Muscle of leg (tissue), 16 donors: ENCODE measurements at places on chromosomes 4 and X.

DNA sequence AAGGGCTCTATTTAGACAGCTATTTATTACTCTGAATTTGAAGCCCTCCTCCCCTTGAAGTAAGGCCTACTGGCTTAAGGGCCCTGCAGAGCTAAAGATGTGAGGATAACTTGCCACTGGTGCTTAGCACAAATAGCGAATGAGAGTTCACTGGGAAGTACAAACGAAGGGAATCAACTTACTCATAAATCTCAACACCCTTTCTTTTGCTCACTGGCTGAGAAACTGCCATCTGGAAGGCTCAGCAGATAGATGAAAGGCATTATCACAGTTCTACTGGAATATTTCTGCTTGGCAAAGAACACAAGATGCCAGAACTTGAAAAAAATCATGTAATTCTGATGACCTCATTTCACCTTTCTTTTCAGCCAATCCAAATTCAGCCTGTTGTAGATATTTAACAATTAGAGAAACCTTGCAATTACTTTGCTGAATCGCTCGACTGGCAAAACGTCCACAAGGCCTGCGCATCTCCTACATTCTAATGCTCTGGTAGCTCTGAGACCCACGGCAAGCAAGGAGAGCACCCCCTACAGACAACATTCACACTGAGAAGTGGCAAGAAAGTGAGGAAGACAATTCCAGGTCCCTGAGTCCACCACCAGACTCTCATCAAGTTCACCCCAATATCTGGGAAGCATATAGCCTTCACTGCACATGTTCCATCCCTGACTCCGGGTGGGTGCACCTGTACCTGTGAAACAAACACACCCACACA is 27.5 kb downstream of the TSPAN5 start:
- H3K4me3 ChIP-seq = no peak overlapping the region
- H3K27me3 ChIP-seq = no peaks in the 10 kb centered on the region
- DNase-seq = no peak
- H3K36me3 ChIP-seq = no peaks in the 10 kb centered on the region
- H3K27ac ChIP-seq = no peak overlapping the region

- no peaks in the 10 kb centered on the region for H3K36me3 ChIP-seq
- H3K27ac ChIP-seq = peak overlapping the region; percentile 50
- no peak overlapping the region for H3K4me3 ChIP-seq
- H3K4me1 ChIP-seq = no peaks in the 10 kb centered on the region
- peak; percentile 98 for DNase-seq
These were observed 626.3 kb upstream of the INTU start for GRCh38 chr4:127006446-127006877.

DNA sequence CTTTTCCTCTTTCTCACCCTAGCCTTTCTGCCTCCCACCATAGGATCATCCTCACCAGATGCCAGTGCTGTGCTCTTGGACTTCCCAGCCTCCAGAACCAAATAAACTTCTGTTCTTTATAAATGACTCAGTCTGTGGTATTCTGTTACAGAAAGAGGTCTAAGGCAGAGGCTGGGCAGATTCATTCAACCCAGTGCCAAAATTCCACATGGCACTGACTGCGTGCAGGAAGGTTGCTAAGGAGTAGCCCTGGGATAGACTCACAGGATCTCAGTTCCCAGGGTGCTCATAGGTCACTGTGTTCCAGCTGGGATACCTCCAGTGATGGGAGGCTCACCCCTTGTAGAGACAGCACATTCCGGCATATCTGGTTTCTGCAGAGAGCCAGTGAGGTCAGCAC is 22.0 kb downstream of the SORCS2 start:
- no peaks in the 10 kb centered on the region for H3K36me3 ChIP-seq
- H3K4me1 ChIP-seq = peaks cover 18% of the 10 kb centered on the region
- DNase-seq = no peak
- no peaks in the 10 kb centered on the region for H3K27me3 ChIP-seq
- H3K27ac ChIP-seq = no peak overlapping the region

DNA sequence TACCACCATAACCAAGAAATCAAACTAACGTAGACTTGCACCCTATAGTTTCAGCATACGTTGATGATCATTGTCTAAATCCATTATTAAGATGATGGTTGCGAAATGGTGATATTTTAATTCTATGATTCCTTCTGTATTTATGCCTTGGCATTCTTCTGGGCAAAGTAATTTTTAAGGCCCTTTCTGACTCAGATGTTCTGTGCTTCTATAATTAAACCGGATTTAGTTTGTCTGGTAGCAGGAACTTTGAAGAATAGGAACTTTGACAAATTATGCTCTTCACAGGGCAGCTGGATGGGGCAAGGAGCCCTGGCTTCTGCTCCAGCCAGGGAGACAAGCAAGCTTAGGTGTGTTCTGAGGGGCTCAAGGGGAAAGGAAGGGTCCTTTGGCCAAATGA is 23.8 kb upstream of the PLAC1 start:
- no peak for DNase-seq
- H3K27ac ChIP-seq = no peak overlapping the region
- no peak overlapping the region for H3K4me3 ChIP-seq
- H3K36me3 ChIP-seq = no peaks in the 10 kb centered on the region
- peaks cover 7% of the 10 kb centered on the region for H3K27me3 ChIP-seq

DNA sequence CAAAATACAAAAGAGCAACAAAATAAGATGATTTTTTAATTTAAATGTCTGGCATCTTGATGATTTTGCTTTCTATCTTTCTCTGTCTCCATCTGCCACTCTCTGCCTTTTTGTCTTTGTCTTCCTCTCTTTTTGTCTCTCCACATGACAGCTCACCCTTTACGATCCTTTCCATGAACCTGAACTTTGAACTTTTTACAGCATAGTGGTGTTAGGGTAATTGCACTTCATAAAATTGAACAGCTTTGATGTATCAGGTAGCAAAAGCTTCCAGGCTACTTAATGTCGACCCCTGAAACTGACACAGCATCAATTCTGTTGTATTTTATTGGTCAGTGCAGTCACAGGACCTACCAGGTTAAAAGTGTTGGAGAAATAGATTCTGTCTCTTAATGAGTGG is 1517.0 kb downstream of the ADGRL3 start:
- H3K27me3 ChIP-seq = no peaks in the 10 kb centered on the region
- H3K4me1 ChIP-seq = no peaks in the 10 kb centered on the region
- no peak for DNase-seq

DNA sequence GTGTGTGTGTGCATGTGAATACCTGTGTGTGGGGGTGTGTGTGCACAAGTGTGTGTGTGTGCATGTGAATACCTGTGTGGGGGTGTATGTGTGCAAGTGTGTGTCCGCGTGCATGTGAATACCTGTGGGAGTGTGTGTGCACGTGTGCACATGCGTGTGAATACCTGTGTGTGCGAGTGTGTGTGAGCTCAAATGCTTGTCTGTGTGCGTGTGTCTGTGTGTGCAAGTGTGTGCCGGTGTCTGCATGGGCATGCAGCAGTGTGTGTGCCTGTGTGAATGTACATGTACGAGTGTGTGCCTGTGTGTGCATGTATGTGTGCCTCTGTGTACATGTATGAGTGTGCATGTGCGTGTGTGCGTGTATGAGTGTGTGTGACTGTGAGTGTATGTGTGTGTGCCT is 5.0 kb downstream of the DOK7 start:
- no peak for DNase-seq
- H3K36me3 ChIP-seq = no peaks in the 10 kb centered on the region
- no peak overlapping the region for H3K4me3 ChIP-seq
- H3K27ac ChIP-seq = no peak overlapping the region
- H3K4me1 ChIP-seq = peaks cover 49% of the 10 kb centered on the region

GRCh38 chrX:18133605-18134004 is 87.1 kb downstream of the BEND2 start:
- H3K36me3 ChIP-seq = no peaks in the 10 kb centered on the region
- H3K4me3 ChIP-seq = no peak overlapping the region
- no peak overlapping the region for H3K27ac ChIP-seq
- H3K27me3 ChIP-seq = peaks cover 18% of the 10 kb centered on the region

GRCh38 chr4:186760576-186760975 is 36.9 kb upstream of the FAT1 start:
- DNase-seq = no peak
- H3K4me3 ChIP-seq = no peak overlapping the region

DNA sequence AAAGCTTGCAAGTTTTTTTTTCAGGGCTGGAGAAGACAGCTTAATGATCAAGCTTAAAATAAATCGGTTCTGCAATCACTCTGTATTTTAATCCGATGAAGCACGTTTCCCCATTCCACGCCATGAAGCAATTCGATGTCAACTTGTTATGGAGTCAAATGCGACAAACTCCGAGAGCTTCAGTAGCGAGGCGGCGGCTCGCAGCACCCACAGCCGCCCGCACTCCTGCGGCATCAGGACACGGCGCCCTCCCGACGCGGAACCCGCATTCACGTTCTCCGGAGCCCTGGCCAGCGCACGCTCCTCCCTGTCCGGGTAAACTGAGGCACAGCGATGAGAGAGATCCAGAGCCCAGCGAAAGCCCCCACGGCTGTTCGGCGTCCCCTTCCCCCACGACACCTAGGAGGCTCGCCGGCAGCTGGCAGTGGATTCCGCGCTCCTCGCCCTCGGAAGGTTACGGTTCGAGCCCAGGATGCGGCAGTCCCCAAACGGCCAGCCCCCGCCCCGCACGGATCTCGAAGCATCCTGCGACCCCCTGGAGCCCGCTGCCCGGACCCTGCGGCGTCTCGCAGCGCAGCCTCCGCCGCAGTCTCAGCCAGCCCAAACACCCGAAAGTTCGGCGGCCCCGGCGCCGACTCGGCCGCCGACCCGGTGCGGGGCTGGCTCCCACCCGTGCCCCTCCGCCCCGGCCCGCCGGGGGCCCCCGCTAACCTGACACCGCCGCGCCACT is 507 bp downstream of the MFAP3L start:
- no peaks in the 10 kb centered on the region for H3K36me3 ChIP-seq
- no peak overlapping the region for H3K27ac ChIP-seq
- H3K4me1 ChIP-seq = peaks cover 9% of the 10 kb centered on the region
- DNase-seq = no peak
- peaks cover 43% of the 10 kb centered on the region for H3K27me3 ChIP-seq

- peaks cover 2% of the 10 kb centered on the region for H3K4me1 ChIP-seq
- H3K36me3 ChIP-seq = no peaks in the 10 kb centered on the region
- no peak overlapping the region for H3K27ac ChIP-seq
- no peak for DNase-seq
- H3K4me3 ChIP-seq = no peak overlapping the region
- H3K27me3 ChIP-seq = peaks cover 58% of the 10 kb centered on the region
These were observed 270.8 kb downstream of the BCOR start for GRCh38 chrX:39826813-39827543.

GRCh38 chrX:42378857-42379256 is 399.1 kb downstream of the PPP1R2C start:
- no peak for DNase-seq
- H3K36me3 ChIP-seq = no peaks in the 10 kb centered on the region
- H3K4me3 ChIP-seq = no peak overlapping the region
- H3K4me1 ChIP-seq = no peaks in the 10 kb centered on the region
- peaks cover 4% of the 10 kb centered on the region for H3K27me3 ChIP-seq
- H3K27ac ChIP-seq = no peak overlapping the region

- no peak overlapping the region for H3K4me3 ChIP-seq
- DNase-seq = no peak
- H3K27ac ChIP-seq = no peak overlapping the region
- no peaks in the 10 kb centered on the region for H3K27me3 ChIP-seq
- no peaks in the 10 kb centered on the region for H3K4me1 ChIP-seq
These were observed 7.0 kb downstream of the PKD2 start for GRCh38 chr4:88014386-88014905.

DNA sequence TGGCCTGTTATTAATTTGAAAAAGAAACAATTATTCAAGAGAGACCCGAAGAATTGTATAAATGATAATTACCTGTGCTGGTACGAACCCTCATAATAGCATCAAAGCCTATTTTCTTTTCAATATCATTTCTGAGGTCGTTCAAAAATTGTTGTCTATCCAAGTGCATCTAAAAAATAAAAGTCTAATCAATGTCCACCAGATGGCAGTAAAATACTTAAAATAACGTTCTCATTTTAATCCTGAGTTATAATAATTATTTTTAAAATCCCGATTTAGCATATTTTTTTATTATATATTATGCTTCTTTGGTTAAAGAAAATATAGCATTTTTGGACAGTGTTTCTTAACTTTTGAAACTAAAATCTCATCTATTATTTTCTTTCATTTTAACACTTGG is 55.7 kb downstream of the METTL14 start:
- H3K27me3 ChIP-seq = no peaks in the 10 kb centered on the region
- peaks cover 2% of the 10 kb centered on the region for H3K4me1 ChIP-seq
- no peak overlapping the region for H3K4me3 ChIP-seq
- peaks cover 40% of the 10 kb centered on the region for H3K36me3 ChIP-seq
- H3K27ac ChIP-seq = no peak overlapping the region

DNA sequence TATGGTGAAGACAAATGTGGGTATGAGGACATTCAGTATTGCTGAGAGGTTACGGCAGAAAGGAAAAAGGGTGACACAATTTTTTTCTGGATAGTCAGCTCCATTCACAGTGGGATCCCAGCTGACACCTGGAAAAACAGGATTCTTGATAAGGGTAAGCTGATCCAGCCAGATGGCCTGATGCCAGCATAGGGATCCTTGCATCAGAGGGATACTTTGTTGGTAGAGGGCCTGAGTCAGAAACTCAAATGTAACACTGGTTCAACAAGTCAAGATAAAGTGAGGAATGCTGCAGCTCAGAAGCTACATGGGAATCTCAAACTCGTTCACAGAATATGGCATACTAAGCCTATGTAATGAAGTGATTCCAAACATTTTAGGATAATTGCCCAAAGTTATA is 726.7 kb downstream of the C4orf33 start:
- H3K27me3 ChIP-seq = no peaks in the 10 kb centered on the region
- no peaks in the 10 kb centered on the region for H3K4me1 ChIP-seq
- H3K4me3 ChIP-seq = no peak overlapping the region

GRCh38 chrX:7996851-7997250 is 69.6 kb upstream of the PNPLA4 start:
- H3K4me3 ChIP-seq = no peak overlapping the region
- no peak overlapping the region for H3K27ac ChIP-seq
- H3K4me1 ChIP-seq = no peaks in the 10 kb centered on the region
- no peak for DNase-seq

- H3K27me3 ChIP-seq = no peaks in the 10 kb centered on the region
- H3K27ac ChIP-seq = peak overlapping the region; percentile 77
- DNase-seq = peak; percentile 96
- H3K4me3 ChIP-seq = no peak overlapping the region
These were observed 1053.0 kb upstream of the IGFBP7 start for GRCh38 chr4:58163156-58163555.

DNA sequence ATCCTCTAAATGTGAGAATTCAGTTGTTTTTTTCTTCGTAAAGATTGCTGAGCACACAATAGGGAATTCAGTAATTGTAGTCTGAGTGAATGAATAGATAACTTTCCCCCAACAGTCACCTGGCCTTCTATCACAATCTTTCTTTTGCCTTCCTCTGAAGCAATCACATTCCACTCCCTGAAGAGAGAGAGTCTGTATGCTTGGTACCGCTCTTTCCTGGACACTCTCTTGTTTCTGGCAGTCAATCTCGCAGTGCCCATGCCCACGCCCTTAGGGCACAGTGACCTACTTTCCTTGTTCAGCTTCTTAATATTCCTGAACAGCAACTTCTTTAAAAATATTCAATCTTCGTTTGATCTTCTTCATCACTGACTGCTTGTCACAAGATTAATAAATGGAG is 255.9 kb downstream of the ADAMTS3 start:
- H3K4me3 ChIP-seq = no peak overlapping the region
- no peak for DNase-seq
- peaks cover 15% of the 10 kb centered on the region for H3K4me1 ChIP-seq
- H3K27me3 ChIP-seq = no peaks in the 10 kb centered on the region
